Right lung (tissue), 10 donors: ENCODE measurements at places on chromosomes 16 and 17. TPM values are rescaled to one million over a fixed set of nuclear protein-coding genes. Genes with fewer than 3 reads are reported as not detected.

GRCh38 chr17:43579566-43580140 lies 33.5 kb upstream of the ETV4 start:
- DNase-seq, result no peak

DNA sequence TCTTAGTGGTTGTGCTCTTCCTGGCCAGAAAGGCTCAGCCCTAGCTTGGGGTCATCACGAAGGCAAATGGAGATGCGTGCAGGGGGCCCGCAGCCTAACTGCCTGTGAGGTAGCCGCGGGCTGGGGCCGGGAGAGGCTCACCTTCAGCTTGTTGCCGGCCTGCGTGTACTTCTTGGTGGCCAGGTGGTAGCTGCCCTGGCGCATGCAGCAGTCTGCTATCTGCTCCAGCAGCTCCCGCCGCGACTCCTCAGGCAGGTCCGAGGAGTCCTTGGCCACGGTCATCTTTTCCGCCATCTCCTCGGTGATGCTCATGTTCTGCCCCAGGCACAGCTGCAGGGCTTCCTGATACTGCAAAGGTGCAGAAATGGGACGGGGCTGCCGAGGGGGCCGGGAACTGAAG lies 13.0 kb upstream of the TMEM204 start:
- DNase-seq, result no peak

DNA sequence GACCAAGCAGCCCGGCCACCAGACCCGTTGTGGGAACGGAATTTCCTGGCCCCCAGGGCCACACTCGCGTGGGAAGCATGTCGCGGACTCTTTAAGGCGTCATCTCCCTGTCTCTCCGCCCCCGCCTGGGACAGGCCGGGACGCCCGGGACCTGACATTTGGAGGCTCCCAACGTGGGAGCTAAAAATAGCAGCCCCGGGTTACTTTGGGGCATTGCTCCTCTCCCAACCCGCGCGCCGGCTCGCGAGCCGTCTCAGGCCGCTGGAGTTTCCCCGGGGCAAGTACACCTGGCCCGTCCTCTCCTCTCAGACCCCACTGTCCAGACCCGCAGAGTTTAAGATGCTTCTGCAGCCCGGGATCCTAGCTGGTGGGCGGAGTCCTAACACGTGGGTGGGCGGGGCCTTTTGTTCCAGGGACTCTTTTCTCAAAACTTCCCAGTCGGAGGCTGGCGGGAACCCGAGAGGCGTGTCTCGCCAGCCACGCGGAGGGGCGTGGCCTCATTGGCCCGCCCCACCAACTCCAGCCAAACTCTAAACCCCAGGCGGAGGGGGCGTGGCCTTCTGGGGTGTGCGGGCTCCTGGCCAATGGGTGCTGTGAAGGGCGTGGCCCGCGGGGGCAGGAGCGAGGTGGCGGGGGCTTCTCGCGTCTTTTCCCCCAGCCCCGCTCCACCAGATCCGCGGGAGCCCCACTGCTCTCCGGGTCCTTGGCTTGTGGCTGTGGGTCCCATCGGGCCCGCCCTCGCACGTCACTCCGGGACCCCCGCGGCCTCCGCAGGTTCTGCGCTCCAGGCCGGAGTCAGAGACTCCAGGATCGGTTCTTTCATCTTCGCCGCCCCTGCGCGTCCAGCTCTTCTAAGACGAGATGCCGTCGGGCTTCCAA lies at the start of gene SLC2A4:
SLC2A4 (plus strand) TSS at position 645 of the 879 bp plus-strand sequence; CDS start at position 862, 217 bp downstream.
- DNase-seq, result peak; percentile 87

- no peak for DNase-seq
These were observed 11.7 kb downstream of the ABCC1 start for GRCh38 chr16:15961060-15961511.

DNA sequence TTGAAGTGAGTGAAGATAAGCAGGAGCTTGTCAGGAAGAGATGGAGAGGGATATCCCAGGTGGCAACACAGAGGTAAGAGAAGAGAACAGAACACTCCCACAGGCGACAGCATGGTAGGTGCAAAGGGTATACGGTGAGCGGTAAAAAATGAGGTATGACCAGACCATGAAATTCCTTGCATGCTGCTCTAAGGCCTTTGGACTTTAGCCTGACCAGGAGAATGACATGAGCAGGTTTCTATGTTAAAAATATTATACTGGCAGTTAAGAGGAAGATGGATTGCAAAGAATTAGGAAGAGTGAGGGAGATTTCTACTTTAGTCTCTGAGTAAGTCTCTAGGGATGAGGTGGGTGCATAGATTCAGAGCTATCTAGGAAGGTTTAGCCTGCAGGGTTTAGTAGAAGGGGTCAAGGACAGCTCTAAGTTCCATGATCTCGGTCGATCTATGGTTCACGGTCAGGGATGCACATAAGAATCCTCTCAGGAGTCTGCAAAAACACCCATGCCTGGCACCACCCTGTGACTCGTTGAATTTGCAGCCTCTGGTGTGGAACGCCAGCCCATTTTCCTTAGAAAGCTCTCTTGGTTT lies 65.7 kb downstream of the HLF start:
- DNase-seq, result no peak

- no peak for DNase-seq
These were observed 17.7 kb downstream of the SLC38A8 start for GRCh38 chr16:84024854-84025253.

DNA sequence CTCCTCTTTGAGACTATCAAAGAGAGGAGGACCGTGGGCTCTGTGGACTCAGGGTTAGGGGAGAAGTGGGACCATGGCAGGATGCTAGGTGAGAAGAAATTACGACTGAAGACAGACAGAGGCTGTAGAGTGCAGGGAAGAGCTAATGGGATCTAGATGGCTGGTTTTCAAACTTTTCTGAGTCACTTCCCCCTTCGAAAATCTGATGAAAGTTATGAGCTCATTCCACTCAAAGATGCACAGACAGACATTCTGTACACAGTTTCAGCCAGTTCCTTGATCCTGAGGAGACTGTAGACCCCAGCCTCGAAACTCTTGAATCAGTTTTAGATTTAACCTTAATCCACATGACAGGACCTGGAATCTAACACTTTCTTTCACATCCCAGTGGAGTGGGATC lies 40.7 kb downstream of the RGS9 start:
- DNase-seq, result no peak

GRCh38 chr17:31112001-31112661 lies 17.4 kb downstream of the NF1 start:
- no peak for DNase-seq

GRCh38 chr17:77606146-77606864 lies 352.2 kb upstream of the TNRC6C start:
- no peak for DNase-seq

GRCh38 chr17:65723431-65724151 lies 162.1 kb upstream of the AXIN2 start:
- DNase-seq, result no peak

The OSGIN1 gene
- 0.91 TPM for polyA plus RNA-seq

The TMEM238L gene
- polyA plus RNA-seq, result not detected
